ENCODE measurements at places on chromosomes 11 and 22. TPM values are rescaled to one million over a fixed set of nuclear protein-coding genes. Genes with fewer than 3 reads are reported as not detected.

- DNase-seq, result no peak
These were observed 6.8 kb upstream of the P2RY6 start for GRCh38 chr11:73265278-73265810.

DNA sequence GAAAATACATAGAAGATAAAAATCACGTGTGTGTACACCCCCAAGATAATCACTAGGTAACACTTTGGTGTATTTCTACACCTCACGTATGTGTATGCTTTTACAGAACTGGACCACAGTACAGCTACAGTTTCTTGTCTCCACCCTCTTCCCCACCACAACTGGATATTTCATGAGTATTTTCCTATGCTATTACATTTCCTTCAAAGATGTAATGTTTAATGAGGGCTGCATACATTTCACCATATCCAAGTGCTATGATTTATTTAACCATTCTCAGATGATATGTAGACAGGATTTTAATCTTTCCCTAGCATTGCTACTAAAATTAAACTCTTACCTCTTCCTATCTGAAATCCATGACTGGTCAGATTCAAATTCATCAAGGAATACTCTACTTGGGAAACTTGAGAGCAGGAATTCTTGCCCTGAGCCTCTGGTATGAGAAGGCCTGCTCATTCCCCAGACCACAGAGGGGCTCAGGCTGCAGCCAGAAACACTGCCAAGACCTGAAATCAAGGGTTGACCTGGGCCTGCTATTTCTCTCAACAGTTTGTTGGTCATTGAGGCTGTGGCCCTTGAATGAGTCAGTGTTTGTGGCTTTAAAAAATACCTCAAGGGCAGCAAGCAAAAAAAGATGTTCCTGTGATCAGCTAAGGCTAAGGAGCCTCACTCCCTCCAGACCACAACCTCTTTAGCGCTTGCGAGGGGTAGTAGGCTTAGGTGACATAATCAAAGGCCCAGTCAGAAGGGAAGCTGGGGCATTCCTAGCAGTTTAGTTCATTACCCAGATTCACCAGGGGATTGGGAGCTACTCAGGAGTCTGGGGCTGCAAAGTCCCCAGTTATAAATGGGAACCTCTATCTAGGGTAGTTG lies 55.5 kb downstream of the ABTB2 start:
- no peak for DNase-seq

GRCh38 chr11:44893846-44894617 lies 56.7 kb downstream of the TP53I11 start:
- DNase-seq, result peak; percentile 62

- no peak for DNase-seq
These were observed 7.2 kb upstream of the TMEM135 start for GRCh38 chr11:87030458-87031054.

DNA sequence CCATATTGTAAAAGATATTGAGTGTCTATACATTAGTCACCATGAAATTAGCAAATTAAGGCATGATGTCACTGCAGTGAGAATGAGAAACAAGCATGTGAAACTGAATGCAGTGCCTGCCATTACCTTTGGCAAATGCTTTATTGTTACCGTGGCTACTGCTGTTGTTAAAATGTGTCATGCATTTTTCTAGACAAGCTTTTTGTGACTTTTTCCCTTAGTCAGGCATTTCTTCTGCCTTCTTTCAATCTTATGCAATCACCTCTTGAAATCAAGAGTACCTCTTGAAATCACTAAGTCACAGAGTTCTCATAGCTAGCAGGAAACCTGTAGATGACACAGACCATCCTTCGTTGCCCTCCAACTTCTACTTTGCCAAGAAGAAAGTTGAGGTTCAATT lies 461.7 kb upstream of the TENM4 start:
- no peak for DNase-seq

- DNase-seq, result no peak
These were observed 475.1 kb downstream of the BRD1 start for GRCh38 chr22:49352361-49353169.

DNA sequence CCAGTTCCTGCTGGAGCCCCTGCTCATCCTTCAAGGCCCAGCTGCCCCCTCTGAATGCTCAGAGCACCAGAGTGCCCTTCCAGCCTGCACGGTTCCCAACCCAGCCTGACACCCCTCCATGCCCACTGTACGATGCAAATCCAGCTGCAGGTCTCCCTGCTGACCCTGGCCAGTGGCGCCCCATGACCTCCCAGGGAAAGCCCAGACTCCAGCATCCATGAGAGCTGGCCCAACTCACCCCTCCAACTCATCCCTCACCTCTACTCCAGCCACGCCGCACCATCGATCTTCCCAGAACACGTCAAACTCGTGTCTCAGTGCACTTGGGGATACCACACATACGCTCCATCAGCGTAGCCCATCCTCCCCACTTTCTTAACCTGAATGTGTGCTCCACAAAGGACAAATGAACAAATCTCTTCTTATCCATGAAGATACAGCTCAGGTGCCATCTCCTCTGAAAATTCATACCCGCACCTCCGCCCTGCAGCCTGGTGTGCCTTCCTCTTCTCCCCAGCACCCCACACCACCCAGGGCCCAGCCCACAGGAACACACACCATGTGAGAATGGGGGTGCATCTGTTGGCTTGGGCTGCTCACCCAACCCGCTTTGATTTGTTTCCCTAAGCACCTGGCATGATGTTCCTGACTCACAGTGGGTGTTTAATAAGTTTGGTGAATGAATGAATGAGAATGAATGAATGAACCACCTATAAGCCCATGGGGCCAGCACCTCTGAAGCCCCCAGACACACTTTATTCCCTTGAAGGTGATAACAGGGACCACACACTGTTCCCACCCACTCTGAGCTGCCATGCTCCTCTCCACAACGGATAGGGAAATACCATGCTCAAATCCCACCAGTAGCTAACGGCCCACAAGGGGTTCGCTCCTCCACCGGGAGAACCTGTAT lies 6.2 kb downstream of the PLA2G6 start:
- DNase-seq, result no peak

- no peak for DNase-seq
These were observed 46.6 kb upstream of the LIN7C start for GRCh38 chr11:27553186-27553585.

DNA sequence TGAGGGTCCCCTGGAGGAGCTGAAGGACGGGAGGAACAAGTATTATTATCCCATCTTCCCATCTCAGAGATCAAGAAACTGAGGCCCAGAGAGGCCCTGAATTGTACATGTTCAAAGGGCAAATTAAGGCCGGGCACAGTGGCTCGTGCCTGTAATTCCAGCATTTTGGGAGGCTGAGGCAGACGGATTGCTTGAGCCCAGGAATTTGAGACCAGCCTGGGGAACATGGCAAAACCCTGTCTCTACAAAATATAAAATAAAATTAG lies 8.1 kb downstream of the PLA2G6 start:
- no peak for DNase-seq

DNA sequence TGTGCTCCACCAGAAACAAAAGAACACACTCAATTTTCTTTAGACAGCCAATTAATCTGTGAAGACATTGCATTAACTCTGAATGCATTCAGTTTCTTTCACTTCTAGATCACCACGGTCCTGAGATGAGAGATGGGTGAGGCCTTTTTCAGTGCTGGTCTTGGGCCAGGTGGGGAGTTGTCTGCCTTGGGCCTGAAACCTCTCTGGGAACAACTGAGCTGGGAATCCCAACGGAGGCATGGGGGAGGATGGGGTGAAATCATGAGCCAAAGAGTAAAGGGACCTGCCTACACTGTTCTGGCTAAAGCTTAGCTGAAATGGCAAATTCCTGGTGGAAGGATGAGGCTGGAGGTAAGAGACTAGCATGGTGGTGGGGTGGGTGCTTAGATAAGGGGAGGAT lies 353.5 kb upstream of the B3GAT1 start:
- DNase-seq, result no peak

DNA sequence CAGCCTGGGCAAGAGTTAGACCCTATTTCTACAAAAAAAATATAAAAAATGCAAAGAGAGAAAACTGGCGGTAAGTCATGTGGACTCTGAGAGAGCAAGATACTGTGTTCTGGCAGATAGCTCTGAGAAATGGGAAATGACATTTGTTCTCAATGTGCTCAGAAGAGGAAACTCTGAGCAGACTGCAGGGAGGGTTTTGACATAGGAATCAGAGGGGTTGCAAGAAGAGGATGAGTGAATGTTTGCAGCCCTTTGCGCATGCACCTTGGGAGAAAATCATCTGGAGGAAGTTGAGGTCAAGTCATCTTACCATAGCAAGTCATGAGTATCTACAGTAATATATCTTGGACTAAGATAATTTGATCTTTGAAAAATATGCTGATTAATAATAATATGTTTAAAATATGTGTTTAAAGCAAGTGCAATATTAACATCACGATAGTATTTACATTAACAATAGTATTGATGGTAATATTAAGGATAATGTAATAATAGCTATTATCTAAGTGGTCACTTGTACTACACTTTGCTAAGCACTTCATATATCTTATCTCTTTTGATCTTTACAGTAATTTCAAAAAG lies 2.6 kb downstream of the ACER3 start:
- no peak for DNase-seq

DNA sequence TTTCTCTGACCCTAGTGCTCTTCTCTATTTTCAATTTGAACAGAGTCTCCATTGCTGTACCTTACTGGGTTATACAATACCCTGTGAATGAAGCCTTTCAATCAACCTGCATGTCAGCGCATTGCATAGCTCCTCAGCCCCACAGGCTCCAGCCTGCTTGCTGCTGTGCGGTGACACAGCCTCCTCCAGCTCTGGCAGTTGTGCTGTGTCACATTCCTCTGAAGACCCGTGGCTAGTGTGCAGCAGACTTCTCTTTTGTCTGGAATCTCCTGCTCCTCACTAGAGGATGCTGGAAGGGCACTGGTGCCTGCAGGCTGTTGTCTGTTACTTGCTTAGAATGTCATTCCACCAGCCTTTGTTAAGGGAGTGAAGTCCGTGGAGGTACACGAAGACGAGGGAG lies 390.1 kb upstream of the B3GAT1 start:
- no peak for DNase-seq

DNA sequence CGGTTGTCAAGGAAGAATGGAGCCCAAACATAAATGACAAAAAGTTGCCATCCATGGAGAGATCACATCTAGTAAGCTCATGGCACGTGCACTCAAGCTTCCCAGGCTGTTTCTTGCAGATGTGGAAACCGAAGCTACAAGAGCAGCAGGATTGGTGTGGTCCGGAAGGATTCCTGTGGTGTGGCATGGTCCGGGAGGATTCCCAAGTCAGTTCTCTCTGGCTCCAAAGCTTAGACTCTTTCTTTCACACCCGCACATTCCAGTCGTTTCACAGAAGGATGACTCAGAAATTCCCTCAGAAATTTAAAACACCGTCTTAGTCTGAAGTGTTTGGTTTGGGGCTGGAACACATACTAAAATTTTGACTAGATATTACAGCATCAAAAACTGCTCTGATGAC lies 78.0 kb upstream of the DRD2 start:
- no peak for DNase-seq

DNA sequence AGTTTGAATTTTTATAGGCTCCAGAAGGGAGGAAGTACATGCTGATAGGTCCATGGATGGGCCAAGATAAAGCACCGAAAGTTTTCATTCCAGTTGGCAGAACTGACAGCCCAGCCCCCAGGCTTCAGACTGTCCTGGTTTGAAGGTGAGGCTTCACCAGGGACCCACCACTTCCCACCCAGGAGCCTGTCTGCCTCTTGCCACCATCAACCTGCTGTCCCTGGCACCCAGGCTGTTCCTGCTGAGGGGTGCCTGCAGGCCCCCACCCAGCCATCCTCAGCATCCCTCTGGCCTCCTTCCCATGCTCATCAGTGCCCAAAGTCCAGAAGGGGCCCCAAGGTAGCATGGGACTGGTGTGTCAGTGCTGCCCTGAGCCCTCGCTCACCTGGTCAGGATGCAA lies 463.9 kb downstream of the NELL1 start:
- no peak for DNase-seq

DNA sequence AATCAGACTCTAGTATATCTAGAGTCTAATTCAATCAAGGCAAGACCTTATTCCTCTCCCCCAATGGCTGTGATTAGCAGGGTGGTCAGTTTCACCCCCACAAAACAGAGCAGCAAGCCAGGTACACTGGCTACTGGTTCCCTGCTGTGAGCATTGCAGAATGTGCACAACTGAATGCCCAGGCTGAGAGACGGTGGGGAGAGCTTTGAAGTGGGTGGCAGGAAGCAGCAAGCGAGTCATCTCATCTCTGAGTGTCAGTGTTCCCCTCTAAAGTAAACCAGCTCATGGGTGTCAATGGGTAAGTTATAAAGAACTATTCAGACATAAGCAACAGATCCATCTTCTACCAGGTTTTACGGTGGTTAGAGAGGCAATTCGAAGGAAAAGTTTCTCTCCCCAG lies 37.6 kb downstream of the GAB4 start:
- peak; percentile 10 for DNase-seq

- no peak for DNase-seq
These were observed 18.4 kb upstream of the CABP7 start for GRCh38 chr22:29701155-29701999.

DNA sequence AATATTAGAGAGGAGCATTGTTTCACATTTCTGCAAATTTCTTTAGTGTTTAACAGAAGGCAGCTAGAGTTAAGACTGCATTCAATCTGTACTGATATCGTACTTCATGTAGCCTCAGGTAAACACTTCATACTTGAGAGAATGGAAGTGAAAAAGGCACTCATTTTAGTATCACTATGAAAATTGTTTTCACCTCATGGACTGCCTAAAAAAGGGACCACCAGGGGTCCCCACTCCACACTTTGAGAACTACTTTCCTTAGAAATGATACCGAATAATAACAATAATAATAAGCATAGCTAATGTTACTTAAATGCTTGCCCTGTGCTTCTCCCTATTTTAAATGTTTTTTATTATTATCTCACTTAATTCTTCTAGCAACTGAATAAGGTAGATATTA lies 95.1 kb downstream of the BLID start:
- no peak for DNase-seq

Gene THRSP
- total RNA-seq, result not detected

Gene RIBC2
- total RNA-seq, result 9.2 TPM

Gene RAB39A
- total RNA-seq, result 0.26 TPM

Gene ANO1
- total RNA-seq, result not detected

Gene NLRP6
- 3.7 TPM for total RNA-seq

Gene HEPACAM
- not detected for total RNA-seq

Gene TNKS1BP1
- total RNA-seq, result 22.1 TPM

Gene OR52I2
- not detected for total RNA-seq

Gene BDNF
- total RNA-seq, result not detected

Gene PAX6
- not detected for total RNA-seq
